ENCODE measurements at places on chromosomes 1 and 21.

DNA sequence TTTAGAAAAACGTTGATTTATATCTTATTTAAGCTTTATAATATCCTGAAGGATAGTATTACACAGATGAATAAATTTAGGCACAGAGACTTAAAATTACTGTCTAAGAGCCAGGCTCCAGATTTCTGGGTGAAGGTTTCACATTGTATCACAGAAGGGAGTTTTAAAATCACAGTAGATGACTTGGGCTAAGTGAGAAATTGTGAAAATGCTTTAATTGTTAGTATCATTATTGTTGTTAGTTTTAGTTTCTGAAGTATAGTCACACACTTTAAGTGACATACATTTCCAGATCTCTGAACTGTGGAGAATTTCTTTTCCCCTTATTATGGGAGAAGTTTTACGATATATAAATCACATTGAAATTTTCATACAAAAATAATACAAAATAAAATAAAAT lies 83.5 kb downstream of the NDUFS5 start:
- no peak for DNase-seq

GRCh38 chr1:71364236-71364635 lies 283.4 kb upstream of the ZRANB2 start:
- DNase-seq, result no peak

GRCh38 chr1:160177231-160177630 lies 13.1 kb upstream of the CASQ1 start:
- DNase-seq, result no peak

DNA sequence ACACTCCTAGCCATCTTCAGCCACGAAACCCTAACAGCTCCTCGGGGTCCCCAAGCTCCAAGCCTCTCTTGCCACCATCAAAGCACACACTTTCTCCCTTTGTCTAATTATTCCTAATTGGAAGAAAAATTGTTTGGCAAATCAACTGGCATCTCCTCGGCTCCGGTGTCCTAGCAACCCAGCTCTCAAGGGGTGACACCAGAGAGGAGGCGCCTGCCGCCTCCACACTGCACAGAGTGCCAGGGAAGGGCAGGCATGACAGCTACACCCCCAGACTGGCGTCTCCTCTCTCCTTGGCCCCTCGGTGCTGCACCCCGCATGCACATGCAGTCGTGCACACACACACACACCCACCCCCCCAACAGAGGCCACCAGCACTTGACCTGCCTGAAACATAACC lies 18.2 kb upstream of the GJB5 start:
- DNase-seq, result no peak

DNA sequence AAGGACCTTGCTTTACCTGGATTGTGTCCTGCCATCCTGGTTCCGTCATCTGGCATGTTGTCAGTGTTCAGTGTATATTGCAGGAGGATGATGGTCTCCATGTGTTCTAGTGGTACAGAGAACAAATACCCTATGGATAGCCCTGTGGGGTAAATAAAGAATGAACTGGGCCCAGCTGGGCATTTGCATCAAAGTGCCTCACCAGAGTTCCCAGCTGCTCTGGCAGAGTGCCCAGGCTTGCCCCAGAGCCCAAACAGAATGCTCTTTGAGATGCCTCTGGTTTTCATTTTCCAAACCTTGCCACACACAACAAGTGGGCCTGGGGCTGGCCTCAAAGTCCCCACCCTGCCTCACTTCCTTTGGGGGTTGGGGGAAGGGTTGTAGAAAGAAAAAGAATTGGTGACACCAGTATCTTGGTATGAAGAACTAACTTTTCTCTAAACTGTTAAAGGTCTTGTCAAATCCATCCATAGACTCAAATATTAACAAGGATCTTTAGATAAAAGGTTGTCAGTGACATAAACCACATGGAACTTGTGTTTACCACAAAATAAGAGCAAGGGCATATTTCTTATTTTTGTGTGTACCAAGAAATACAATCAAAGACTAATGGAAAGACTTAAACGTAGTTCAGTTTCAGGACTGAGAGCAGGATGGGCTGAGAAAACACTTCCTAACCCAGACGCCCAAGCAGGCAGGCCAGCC lies 82.2 kb downstream of the LMO4 start:
- peak; percentile 38 for DNase-seq

GRCh38 chr1:16158993-16159831 lies 3.3 kb upstream of the EPHA2 start:
- no peak for DNase-seq

DNA sequence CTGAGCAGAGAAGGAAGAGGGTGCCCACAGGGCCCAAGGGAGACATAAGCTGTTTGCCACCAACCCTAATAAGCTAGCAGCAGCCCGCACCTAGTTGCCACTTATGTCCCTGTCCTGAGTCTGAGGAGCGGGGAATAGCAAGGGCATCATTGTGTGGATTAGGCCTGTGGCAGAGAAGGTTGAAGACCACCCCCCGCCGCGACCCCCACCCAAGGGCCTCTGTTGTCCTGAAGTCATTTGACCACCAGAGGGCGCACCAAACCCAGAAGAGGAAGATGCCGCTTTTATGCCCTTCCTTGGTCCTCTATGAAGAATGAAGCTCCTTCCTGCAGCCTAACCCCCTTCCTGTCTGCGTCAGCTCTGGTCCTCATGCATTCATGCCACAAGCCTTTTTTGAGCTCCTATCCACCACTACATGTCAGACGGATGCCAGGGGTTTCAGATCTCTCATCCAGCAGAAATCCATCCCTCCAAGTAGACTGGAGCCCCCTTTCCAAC lies 16.6 kb downstream of the RHBG start:
- DNase-seq, result peak; percentile 40

DNA sequence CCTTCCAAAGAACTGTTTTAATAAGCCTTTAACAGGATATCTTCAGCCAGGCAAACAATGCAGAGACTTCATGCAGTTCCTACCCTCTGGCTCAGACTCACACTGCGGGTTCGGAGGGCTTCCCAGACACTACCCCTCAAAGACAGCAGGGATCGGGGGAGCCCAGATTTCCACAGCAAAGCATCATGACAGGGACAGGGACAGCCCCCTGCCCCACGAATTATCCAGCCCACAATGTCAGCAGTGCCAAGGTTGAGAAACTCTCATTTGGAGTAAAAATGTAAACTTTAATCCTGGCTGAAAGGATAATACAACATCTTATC lies 20.1 kb downstream of the NPHP4 start:
- no peak for DNase-seq

DNA sequence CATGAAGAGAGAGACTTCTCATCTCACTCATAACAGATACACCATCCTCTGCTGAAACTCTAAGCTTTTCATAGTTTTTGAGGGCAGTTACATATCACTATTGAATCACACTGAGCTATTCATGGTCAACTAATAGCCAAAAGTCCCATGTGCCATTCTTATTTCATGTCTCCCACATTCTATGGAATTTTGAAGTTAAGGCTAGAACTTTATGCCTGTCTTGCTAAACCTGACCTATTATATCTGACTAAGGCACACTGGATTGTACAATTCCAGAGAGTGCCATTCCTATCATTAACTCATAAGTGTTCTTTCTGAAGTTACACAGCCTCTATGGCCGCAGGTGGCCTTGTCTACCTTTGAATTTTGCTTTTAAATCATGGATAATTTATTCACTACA lies 254.3 kb downstream of the PTPRC start:
- DNase-seq, result no peak

GRCh38 chr1:110262846-110263631 lies 52.9 kb downstream of the KCNC4 start:
- no peak for DNase-seq

GRCh38 chr1:94562519-94563260 lies 21.1 kb upstream of the F3 start:
- DNase-seq, result no peak

DNA sequence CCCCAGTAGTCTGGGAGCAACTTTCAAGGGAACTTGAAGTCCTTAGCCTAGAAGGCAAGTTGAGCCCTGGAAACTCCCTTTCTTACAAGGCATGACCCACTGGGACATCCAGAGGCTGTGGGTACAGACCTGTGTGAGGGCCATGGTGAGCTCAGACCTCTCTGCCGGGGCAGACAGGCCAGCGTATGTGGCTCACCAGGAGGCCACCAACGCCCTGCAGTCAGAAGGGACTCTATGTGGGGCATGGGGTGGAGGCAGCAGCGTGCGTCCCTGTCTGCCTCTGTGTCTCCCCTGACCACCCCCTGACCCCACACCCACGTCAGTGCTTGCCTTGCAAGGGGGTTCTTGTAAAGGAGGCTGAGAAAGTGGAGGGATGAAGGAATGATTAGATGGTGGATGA lies 10.8 kb downstream of the COQ8A start:
- no peak for DNase-seq
